ENCODE measurements at places on chromosomes 7 and 10. TPM values are rescaled to one million over a fixed set of nuclear protein-coding genes. Genes with fewer than 3 reads are reported as not detected.

GRCh38 chr7:86949052-86949778 is 110.2 kb downstream of the ELAPOR2 start:
- DNase-seq, result no peak
- no peaks in the 10 kb centered on the region for H3K36me3 ChIP-seq
- peaks cover 3% of the 10 kb centered on the region for H3K27me3 ChIP-seq
- H3K27ac ChIP-seq, result no peak overlapping the region

GRCh38 chr7:45593877-45594276 is 19.7 kb downstream of the ADCY1 start:
- H3K36me3 ChIP-seq, result no peaks in the 10 kb centered on the region
- no peaks in the 10 kb centered on the region for H3K27me3 ChIP-seq
- DNase-seq, result no peak
- H3K4me1 ChIP-seq, result no peaks in the 10 kb centered on the region
- no peak overlapping the region for H3K27ac ChIP-seq

GRCh38 chr10:68559841-68560185 is 324 bp upstream of the TET1 start:
- H3K27me3 ChIP-seq, result peaks cover 42% of the 10 kb centered on the region
- peak overlapping the region; percentile 43 for H3K4me3 ChIP-seq
- H3K4me1 ChIP-seq, result peaks cover 22% of the 10 kb centered on the region
- peak; percentile 45 for DNase-seq

GRCh38 chr7:33905389-33906032 is at the start of gene BMPER:
Gene BMPER (plus strand): TSS chr7:33905539. CDS start chr7:33905614, 75 bp downstream.
- H3K36me3 ChIP-seq, result no peaks in the 10 kb centered on the region
- no peak within 1 kb of the TSS for H3K27ac ChIP-seq
- peaks cover 53% of the 10 kb centered on the region for H3K27me3 ChIP-seq
- H3K4me3 ChIP-seq, result peak within 1 kb of the TSS; percentile 59
- DNase-seq, result peak; percentile 55

The GPR141 gene
- total RNA-seq, result not detected

The RABGEF1 gene
- total RNA-seq, result 22.5 TPM
